ENCODE measurements at places on chromosomes 5 and 9. TPM values are rescaled to one million over a fixed set of nuclear protein-coding genes. Genes with fewer than 3 reads are reported as not detected.

PPP3R2 gene
- 0.34 TPM for total RNA-seq

INSYN2B gene
- total RNA-seq: 0.49 TPM

RNF183 gene
- total RNA-seq: 0.53 TPM

ARID3C gene
- total RNA-seq: not detected

ZFP2 gene
- 4.0 TPM for total RNA-seq

IL7R gene
- 0.25 TPM for total RNA-seq

GMCL2 gene
- not detected for total RNA-seq

LHX6 gene
- 0.09 TPM for total RNA-seq

NUDT12 gene
- total RNA-seq: 14.1 TPM

TRIM23 gene
- total RNA-seq: 20.4 TPM

Data from mesothelial cell of epicardium (in vitro differentiated cells).